ENCODE measurements at places on chromosomes 12 and 14.
A peak's percentile ranks its signal among the peaks of the same experiment; 100 is the strongest.

DNA sequence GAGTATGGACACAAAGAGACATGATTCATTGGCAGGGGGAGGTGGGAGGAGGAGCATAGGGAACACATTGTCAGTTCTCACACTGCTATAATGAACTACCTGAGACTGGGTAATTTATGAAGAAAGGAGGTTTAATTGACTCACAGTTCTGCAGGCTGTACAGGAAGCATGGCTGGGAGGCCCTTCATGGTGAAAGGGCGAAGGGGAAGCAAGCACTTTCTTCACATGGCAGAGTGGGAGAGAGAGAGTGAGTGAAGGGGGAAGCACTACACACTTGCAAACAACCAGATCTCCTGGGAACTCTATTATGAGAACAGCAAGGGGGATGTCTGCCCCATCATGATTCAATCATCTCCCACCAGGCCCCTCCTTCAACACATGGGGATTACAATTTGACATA is 391.8 kb downstream of the BMP4 start:
- no peak for DNase-seq

DNA sequence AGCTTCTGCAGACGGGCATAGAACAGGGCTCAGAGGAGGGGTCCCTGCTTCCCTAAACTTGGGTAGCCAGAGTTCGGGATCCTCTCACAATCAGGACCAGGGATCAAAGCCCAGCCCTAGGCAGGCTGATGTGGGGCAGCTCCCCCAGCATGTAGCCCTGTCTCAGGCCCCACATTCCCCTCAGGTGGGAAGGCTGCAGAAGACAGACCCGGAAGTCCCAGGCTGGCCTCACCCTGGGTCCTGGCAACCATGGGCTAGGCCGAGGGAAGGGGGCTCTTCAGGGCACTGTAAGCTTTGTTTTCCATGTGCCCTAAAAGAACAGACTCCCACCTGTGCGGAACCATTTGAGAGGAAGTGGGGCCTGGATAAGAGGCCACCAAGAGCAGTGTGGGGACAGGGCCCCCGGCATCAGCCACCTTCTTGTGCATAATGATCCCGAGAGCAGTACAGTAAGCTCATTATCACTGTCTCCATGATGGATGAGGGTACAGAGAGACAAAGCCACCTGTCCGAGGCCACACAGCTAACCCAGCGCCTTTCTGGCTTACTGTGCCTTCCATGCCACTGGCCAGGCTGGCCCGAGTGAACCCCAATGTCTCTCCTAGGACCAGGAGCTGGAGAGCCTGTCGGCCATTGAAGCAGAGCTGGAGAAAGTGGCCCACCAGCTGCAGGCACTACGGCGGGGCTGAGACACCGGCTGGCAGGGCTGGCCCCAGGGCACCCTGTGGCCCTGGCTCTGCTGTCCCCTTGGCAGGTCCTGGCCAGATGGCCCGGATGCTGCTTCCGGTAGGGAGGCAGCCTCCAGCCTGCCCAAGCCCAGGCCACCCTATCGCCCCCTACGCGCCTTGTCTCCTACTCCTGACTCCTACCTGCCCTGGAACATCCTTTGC is 11.5 kb downstream of the CHGA start:
- no peak for DNase-seq

GRCh38 chr12:62123721-62124203 is 136.4 kb upstream of the USP15 start:
- DNase-seq: peak; percentile 9

DNA sequence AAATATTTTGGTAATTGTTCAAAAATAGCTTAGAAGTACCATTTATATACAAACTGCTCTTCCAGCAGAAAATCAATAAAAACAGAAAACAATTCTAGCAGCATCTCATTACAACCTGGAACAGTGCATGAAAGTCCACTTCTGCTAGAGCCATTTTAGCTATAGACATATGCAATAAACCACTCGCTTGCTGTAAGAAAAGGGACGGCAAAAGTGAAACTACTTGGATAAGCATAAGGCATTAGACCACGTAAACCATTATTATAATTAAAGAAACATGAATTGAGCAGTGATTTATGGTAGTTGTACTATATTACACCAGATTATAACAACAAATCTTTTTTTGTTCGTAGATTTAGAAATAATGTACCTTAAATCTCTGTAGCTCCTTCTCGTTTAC is 48.7 kb downstream of the LRIG3 start:
- DNase-seq: peak; percentile 21

- DNase-seq: no peak
Observed at GRCh38 chr12:46649433-46649832, 176.4 kb downstream of the SLC38A4 start.

DNA sequence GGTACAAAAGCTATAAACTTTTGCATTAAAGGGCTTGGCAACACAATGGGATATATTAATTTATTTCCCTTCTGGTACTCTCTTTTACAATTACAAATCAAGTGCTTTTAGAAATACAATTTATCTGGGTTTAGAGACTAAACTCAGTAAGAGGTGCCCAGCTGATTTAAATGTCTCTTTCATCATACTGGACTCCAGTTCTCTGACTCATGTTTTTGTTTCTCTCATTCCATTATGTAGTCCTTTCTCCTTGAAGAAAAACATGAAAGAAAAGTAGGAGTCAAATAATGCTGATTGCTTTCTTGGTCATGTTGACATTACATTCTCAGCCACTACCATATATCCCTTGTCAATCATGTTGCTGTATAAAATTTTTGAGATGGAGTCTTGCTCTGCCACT is 36.3 kb upstream of the CFL2 start:
- peak; percentile 15 for DNase-seq

DNA sequence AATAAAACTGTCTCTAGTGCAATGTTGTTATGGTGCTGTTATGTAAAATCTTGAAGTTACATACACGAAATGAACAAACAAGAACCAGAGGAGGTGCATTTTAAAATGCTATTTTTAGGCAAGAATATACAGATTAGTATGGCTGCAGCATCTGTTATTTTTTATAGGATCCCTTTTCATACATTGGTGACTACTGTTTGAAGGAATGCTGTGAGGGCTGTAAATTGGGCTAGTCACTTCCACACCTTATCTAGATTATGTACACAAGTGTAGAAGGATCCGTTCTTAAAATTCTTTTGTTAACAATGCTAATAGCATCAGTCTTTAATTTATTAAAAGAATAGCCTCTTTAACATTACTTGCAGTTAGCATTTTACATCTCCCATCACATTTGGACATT is 284.3 kb upstream of the MDGA2 start:
- DNase-seq: no peak

GRCh38 chr14:33056213-33056612 is 117.5 kb downstream of the NPAS3 start:
- DNase-seq: no peak

- DNase-seq: no peak
Observed at GRCh38 chr12:88617352-88617751, 37.1 kb upstream of the KITLG start.

DNA sequence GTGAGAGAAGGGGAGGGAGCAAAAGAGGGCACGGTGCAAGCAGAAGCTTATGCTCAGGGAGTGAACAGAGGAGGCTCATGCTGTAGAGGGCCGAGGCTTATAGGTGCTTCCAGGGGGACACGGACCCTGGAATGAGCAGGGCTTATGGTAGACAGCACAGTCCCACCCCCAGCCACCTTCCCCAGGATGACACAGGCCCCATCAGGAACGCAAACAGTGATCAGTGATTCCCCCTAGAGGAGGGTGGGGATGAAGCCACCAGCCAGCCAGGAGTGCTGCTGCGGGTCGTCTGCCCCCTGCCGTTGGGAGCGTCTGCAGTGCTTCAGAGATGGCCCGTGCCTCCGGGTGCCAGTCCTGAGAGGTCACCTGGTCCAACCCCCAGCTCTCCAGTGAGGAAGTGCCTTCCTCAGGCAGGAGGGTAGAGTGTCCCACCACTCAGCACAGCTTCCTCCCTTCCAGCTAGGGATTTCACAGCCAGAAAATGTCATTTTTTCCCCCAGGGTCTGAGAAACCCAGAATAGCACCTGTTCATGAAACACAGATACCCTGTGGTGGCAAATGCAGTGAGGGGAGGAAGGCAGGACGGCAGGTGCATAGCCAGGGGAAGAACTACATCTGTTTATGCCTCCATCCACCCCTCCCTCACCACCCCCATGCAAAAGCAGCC is 60.7 kb downstream of the SLC6A12 start:
- DNase-seq: no peak

DNA sequence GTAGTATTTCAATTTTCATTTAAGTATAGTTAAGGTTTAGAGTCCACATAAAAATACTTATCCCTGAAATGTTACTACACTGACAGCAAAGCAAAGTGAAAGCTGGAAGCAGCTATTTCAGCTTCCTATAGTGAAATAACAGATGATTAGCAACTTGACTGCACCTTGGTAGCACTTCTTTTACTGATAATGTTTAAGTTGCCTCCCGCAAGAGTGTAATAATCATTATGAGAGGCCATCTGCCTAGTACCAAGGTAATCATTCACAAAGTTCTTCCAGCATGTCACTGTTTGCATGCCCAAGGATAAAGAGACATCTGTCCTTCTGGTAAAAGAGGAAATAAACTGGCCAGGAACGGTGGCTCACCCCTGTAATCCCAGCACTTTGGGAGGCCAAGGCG is 69.8 kb downstream of the LIN7A start:
- no peak for DNase-seq

Data from GM04504 (cell line).